Central memory CD8-positive, alpha-beta T cell (primary cell): ENCODE measurements at places on chromosomes 3 and 15.

- no peak overlapping the region for H3K27ac ChIP-seq
- no peaks in the 10 kb centered on the region for H3K27me3 ChIP-seq
- peaks cover under 1% of the 10 kb centered on the region for H3K36me3 ChIP-seq
- H3K4me1 ChIP-seq = peaks cover 15% of the 10 kb centered on the region
These were observed 15.5 kb downstream of the CCR5 start for GRCh38 chr3:46386205-46386604.

GRCh38 chr3:13500133-13500885, 20.2 kb downstream of the HDAC11 start:
- H3K4me3 ChIP-seq = no peak overlapping the region
- H3K4me1 ChIP-seq = peaks cover 3% of the 10 kb centered on the region
- H3K27me3 ChIP-seq = no peaks in the 10 kb centered on the region
- no peak overlapping the region for H3K27ac ChIP-seq
- peaks cover 3% of the 10 kb centered on the region for H3K36me3 ChIP-seq
- DNase-seq = no peak

DNA sequence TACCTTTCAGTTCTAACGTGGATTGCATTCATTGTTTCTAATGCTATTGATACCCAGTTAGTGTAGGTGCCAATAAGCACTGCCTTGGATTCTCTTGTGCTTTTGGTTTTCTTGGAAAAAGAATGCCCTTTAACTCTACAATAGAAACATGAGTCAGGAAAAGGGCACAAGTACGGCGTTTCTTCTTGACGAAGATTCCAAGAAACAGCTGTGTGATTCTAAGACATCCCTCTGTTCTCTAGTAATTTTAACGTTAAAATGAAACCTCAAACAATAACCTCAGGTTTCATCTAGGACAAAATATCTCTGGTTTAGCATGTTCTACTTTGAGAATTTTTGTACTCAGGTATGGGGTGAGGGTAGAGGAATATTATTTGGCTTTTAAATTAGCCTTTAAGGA, 540.5 kb upstream of the ATP11B start:
- no peaks in the 10 kb centered on the region for H3K27me3 ChIP-seq
- H3K4me1 ChIP-seq = no peaks in the 10 kb centered on the region
- no peak overlapping the region for H3K27ac ChIP-seq
- no peak for DNase-seq
- no peak overlapping the region for H3K4me3 ChIP-seq

DNA sequence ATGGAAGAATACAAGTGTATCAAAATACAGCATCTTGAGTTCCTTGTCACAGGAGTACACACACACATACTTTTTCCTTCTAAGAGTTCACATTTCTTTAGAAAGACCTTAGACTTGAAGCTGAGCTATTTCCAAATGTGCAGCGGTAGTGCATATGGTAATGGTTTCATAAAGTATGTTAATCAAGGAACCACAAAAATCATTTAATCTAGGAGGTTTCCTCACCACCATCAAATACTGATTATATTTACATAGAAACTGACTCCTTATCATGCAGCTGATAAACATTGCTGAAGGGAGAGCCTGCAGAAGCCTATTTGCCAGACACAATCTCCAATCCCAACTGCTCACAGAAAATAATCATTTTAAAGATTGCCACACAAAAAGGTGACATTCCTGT, 40.0 kb upstream of the KBTBD8 start:
- DNase-seq = no peak
- no peak overlapping the region for H3K27ac ChIP-seq
- no peak overlapping the region for H3K4me3 ChIP-seq
- no peaks in the 10 kb centered on the region for H3K36me3 ChIP-seq

GRCh38 chr15:65004993-65005392, 15.3 kb upstream of the SPG21 start:
- no peak overlapping the region for H3K4me3 ChIP-seq
- H3K4me1 ChIP-seq = no peaks in the 10 kb centered on the region
- DNase-seq = no peak
- H3K27me3 ChIP-seq = no peaks in the 10 kb centered on the region
- no peak overlapping the region for H3K27ac ChIP-seq

- H3K27ac ChIP-seq = no peak overlapping the region
- no peak overlapping the region for H3K4me3 ChIP-seq
These were observed 733.6 kb downstream of the EPHA3 start for GRCh38 chr3:89841041-89841440.

DNA sequence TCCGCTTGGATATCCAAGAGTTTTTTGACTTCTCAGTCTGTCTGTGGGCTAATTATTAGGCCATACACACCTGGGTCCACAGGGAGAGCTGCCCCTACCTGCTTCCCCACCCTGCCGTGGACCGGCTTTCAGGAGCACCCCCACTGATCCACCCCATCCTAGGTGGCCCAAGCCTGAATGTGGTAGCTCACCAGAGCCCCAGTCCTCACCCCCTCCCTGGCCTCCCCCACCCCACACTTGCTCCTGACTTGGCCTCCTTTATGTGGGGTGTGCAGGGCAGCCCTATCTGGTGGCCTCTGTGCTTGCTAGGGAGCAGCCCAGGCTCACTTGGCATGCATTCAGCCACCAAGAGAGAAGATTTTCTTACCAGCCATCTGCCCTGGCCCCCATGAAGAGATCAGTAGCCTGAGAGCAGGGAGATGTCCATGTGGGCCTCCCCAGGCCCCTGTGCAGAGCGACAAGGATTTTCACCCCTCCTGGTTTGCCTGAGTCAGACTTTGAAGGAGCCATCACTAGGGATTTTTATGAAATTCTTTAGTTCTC, 11.2 kb downstream of the LRRK1 start:
- H3K4me1 ChIP-seq = peaks cover 7% of the 10 kb centered on the region
- DNase-seq = no peak
- H3K36me3 ChIP-seq = peaks cover 3% of the 10 kb centered on the region
- H3K4me3 ChIP-seq = no peak overlapping the region
- peaks cover 46% of the 10 kb centered on the region for H3K27me3 ChIP-seq
- H3K27ac ChIP-seq = no peak overlapping the region

GRCh38 chr15:35757765-35758164, 211.8 kb upstream of the DPH6 start:
- no peak overlapping the region for H3K4me3 ChIP-seq
- no peak overlapping the region for H3K27ac ChIP-seq
- no peaks in the 10 kb centered on the region for H3K4me1 ChIP-seq
- DNase-seq = no peak
- no peaks in the 10 kb centered on the region for H3K36me3 ChIP-seq

- peaks cover 14% of the 10 kb centered on the region for H3K4me1 ChIP-seq
- no peak for DNase-seq
- no peak overlapping the region for H3K27ac ChIP-seq
- H3K36me3 ChIP-seq = peaks cover 7% of the 10 kb centered on the region
- peak overlapping the region; percentile 3 for H3K4me3 ChIP-seq
These were observed 18.8 kb downstream of the SHF start for GRCh38 chr15:45168751-45169551.

- no peak overlapping the region for H3K27ac ChIP-seq
- no peaks in the 10 kb centered on the region for H3K27me3 ChIP-seq
- H3K36me3 ChIP-seq = peaks cover 6% of the 10 kb centered on the region
- H3K4me3 ChIP-seq = no peak overlapping the region
- H3K4me1 ChIP-seq = no peaks in the 10 kb centered on the region
- DNase-seq = no peak
These were observed 60.9 kb downstream of the MSL2 start for GRCh38 chr3:136135039-136135802.

DNA sequence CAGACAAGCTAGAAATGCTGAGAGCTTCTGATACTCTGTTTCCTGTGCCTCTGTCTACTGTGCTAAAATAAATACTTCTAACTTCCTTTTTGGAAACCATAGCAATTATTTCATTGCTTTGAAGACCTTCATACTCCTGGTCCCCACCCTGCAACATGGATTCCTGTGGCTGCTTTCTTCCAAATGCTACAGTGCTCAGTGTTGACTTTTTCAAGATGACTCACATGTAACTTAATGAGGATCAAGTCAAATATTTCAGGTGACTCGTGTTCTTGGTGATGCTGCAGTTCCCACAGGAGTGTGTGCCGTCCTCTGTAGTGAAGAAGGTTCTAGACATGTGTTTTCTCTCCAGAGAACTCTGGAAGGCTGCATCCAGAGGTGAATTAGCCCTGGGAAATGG, 288.6 kb downstream of the CLSTN2 start:
- no peak for DNase-seq
- no peaks in the 10 kb centered on the region for H3K36me3 ChIP-seq
- H3K27me3 ChIP-seq = peaks cover 22% of the 10 kb centered on the region
- H3K4me1 ChIP-seq = no peaks in the 10 kb centered on the region
- H3K4me3 ChIP-seq = no peak overlapping the region

DNA sequence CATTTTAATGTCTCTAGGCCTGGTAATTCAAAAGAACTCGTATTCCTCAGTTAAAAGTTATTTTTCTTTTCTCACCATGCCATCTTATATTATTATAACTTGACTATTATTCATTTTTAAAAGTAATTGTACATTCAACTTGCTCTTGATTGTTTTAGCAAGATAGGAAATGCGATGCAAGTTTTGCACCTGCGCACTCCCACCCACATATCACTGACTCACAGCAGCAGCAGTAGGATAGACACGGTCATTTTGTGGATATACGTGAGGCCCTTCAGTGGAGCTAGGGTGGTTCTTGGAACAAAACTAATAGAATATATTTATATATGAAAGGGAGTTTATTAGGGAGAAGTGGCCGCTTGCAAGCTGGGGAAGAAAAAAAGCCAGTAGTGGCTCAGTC, 95.5 kb upstream of the UBE3A start:
- no peak overlapping the region for H3K4me3 ChIP-seq
- H3K36me3 ChIP-seq = peaks cover 2% of the 10 kb centered on the region
- no peak for DNase-seq
- no peak overlapping the region for H3K27ac ChIP-seq
- H3K4me1 ChIP-seq = no peaks in the 10 kb centered on the region

DNA sequence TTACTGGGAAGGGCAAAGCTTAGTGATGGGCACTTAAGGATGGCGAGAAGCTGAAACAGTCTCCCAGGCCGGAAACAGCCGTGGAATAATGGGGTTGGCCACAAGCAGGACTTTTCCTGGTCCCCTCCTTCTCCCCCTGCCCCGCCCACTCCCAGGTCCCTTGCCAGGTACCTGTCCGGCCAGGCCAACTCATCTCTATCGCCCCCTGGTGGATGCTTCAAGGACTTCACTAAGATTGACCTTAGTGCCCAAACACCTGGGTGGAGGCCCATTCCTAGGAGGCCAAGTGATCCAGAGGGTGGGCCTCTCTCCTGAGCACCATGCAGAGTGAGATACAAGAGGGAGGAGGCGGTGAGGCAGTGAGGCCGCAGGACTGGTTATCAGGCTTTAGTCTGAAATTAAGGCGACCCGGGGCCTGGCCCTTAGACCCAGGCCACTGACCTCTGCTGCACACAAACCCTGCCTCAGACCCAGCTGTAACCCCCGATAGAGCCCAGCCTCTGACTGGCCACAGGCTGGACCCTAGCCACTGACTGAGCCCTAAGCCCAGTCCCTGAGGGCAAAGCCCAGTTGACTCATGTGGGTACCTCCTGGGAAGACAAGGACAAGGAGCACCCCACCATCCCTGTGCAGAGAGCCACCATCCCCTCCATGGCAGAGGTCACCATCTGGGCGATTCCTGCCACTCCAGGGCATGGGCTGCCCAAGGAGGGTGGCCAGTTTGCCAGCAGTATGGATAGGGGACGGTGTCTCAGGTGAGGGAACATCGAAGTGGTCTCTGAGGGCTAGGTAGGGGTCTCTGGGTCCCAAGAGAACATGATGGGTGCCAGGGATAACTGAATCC, 37.6 kb downstream of the VIPR1 start:
- no peak overlapping the region for H3K4me3 ChIP-seq
- H3K36me3 ChIP-seq = peaks cover 2% of the 10 kb centered on the region
- no peak overlapping the region for H3K27ac ChIP-seq
- DNase-seq = peak; percentile 44
- H3K4me1 ChIP-seq = no peaks in the 10 kb centered on the region
- H3K27me3 ChIP-seq = no peaks in the 10 kb centered on the region

DNA sequence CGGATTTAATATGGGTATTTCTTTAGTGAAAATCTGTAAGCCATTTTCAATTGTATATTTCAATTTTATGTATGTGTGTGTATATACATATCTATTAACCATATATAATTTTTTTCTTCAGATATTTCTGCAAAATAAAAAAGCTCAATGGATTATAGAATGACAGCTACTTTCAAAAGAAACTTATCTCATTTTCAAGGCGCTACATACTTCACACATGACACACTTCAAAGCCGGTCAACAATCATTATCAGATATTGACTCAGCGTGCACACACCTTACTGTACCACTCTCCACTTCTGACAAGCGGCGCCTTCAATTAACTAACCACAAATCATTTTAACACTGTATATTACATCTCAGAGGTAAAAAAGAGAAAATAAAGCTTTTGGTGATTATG, 39.6 kb downstream of the ATP13A3 start:
- H3K27ac ChIP-seq = no peak overlapping the region
- no peak overlapping the region for H3K4me3 ChIP-seq
- no peaks in the 10 kb centered on the region for H3K27me3 ChIP-seq

DNA sequence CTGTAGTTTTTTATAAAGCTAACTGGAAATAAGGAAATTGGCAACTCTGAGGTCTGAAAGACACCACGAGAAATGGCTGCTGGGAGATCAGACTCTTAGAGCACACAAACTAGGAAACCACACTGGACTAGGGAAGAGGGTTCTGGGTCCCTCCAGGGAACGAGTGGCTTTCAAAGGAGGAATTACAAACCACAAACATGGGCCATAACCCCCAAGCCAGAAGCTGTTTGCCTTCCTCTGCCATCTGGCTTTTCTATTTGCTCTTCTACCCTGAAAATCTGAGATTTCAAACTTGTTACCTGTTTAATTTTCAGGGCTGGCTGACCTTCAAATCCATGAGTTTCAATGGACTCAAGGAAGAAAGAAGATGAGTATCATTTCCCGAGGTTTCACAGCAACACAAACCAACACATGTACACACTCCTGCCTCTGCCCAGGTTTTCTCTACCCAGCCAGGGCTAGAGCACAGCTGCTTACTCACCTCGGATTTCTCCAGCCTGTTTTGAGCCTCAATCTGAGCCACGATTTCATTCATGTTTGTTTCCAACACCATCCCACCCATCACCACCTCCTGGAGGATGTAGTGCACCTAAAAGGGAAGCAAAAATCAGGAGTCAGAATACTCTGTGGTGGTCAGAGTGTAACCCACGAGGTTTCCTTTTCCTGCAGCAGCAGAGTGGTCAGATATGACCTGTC, 22.6 kb upstream of the ANPEP start:
- DNase-seq = no peak
- H3K4me3 ChIP-seq = no peak overlapping the region
- H3K36me3 ChIP-seq = peaks cover 35% of the 10 kb centered on the region
- H3K27ac ChIP-seq = no peak overlapping the region

GRCh38 chr15:83973816-83974215, 261.8 kb upstream of the GOLGA6L4 start:
- peaks cover 28% of the 10 kb centered on the region for H3K27me3 ChIP-seq
- no peaks in the 10 kb centered on the region for H3K4me1 ChIP-seq
- H3K4me3 ChIP-seq = no peak overlapping the region
- H3K36me3 ChIP-seq = no peaks in the 10 kb centered on the region
- no peak overlapping the region for H3K27ac ChIP-seq

GRCh38 chr3:39668420-39668819, 141.0 kb upstream of the MYRIP start:
- no peak overlapping the region for H3K27ac ChIP-seq
- no peak overlapping the region for H3K4me3 ChIP-seq
- peaks cover 13% of the 10 kb centered on the region for H3K27me3 ChIP-seq
- no peaks in the 10 kb centered on the region for H3K4me1 ChIP-seq
- H3K36me3 ChIP-seq = no peaks in the 10 kb centered on the region

- no peaks in the 10 kb centered on the region for H3K27me3 ChIP-seq
- no peak overlapping the region for H3K4me3 ChIP-seq
- H3K27ac ChIP-seq = no peak overlapping the region
- no peaks in the 10 kb centered on the region for H3K36me3 ChIP-seq
These were observed 68.9 kb upstream of the ARL8B start for GRCh38 chr3:5053021-5053831.
